NCI-H69 (cell line): ENCODE measurements at places on chromosomes 2 and 18.

- DNase-seq, result no peak
Measured at GRCh38 chr2:70651727-70652126, 98.1 kb upstream of the TGFA start.

- DNase-seq, result peak; percentile 63
Measured at GRCh38 chr2:29238497-29238896, 123.3 kb downstream of the CLIP4 start.

- DNase-seq, result no peak
Measured at GRCh38 chr2:84889332-84889731, 8.4 kb upstream of the TRABD2A start.

DNA sequence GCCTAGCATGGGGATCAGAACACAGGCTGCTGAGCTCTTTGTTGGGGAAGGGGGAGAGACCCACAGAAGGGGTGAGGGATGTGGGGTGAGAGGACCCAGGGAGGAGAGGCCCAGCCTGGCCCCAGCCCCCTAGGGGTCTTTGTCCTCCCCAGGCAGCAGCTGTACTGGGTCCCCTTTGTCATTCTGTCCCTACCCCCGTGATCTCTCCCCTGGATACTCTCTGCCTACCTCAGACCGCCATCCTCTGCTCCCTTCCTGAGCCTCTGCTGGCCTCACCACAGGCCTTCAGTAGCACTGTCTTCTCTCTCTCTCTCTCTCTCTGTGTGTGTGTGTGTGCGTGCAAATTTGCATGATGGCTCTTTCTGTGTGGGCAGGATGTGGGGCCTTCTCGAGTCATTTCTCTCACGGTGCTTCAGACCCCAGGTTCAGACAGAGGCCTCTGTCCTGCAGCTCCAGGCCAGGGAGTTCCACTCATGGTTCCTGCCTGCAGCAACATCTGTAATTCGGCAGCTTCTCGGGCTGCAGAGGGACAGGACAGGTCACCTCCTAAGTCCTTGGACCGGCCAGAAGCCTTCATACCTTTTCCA lies 1.4 kb downstream of the PSD4 start:
- no peak for DNase-seq

DNA sequence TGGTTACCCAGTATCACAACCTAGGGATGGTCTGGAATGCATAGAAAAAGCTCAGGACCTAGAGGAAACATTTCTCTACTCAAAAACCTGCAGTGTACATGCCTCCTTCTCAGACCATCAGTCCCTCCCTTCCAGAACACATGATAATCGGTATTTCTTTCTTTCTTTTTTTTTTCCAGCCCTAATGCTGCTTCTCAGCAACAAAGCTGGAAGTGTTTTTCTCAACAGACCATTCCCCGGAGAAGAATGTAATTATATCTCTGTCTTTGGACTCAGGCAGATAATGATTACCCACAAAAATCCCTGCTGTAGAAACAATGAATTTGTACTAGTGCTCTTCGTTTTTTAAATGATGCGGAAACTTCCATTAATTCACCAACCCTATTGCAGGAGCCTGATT lies 44.1 kb upstream of the NDUFV2 start:
- peak; percentile 90 for DNase-seq
